ENCODE measurements at places on chromosomes 4 and X. TPM values are rescaled to one million over a fixed set of nuclear protein-coding genes. Genes with fewer than 3 reads are reported as not detected.

The MAGED2 gene
- total RNA-seq: 132 TPM

The ENPEP gene
- 4.3 TPM for total RNA-seq

The HSD17B13 gene
- 0.80 TPM for total RNA-seq

The PDZD11 gene
- 31.6 TPM for total RNA-seq

The CCDC110 gene
- 3.6 TPM for total RNA-seq

The SLITRK4 gene
- 0.50 TPM for total RNA-seq

The GLRA2 gene
- total RNA-seq: not detected

The USP51 gene
- total RNA-seq: 2.5 TPM

The YIPF7 gene
- total RNA-seq: not detected

The SPINK2 gene
- not detected for total RNA-seq

DNA sequence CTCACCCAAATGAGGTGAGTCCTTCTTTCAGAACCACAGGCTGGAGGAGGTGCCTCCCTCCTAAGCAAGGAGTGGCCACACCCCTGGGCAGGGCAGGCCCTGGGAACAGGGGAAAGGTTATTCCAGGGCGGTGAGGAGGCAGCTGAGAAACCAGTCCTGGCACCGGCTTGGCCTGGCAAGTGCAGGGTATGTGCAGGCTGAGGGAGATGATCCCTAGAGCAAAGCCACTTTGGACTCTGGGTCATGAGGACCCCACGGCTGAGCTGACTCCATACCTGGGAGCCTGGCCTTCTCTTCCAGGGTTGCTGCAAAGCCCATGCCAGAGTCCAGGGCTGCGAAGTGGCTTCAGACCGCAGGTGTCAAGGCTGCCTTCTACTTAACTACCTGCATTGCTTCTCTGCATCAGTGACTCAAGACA lies 49.5 kb upstream of the HELT start:
- DNase-seq: no peak

DNA sequence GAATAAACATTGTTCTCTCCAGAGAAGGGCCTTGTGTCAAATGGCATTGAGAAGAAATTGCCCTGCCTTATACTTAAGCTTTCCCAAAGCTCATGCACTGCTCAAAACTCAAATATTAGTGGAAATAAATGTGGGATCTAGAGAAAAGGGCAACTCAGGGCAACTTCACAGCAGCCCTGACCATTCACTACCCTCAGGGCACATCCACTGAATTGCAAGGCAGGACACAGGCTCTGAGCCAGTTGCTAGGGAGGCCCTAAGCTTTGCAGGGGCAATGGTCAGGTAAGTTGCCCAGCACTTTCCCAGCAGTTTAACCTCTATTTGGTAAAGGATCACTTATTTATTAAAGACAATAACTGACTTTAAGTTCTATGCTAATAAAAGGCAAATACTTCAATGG lies 255.3 kb upstream of the TEX13A start:
- DNase-seq: no peak

DNA sequence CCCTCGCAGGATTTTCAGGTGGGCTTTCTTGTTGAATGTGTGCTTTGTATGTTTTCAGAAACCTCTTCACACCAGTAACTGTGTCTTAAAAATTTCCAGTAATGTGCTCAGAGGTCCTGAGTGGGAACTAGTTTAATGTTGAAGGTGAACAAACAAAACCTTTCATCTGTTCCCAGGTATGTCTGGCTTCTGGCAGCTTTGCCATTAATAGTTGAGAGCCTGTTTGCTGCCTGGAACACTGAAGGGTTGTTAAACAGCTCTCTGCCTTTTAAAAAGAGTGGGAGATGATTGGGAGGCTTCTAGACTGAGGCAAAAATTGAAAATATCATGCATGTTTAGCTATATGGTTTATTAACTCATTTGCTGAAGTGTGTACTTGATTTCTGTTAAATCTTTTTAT lies 161.2 kb upstream of the AGTR2 start:
- no peak for DNase-seq

DNA sequence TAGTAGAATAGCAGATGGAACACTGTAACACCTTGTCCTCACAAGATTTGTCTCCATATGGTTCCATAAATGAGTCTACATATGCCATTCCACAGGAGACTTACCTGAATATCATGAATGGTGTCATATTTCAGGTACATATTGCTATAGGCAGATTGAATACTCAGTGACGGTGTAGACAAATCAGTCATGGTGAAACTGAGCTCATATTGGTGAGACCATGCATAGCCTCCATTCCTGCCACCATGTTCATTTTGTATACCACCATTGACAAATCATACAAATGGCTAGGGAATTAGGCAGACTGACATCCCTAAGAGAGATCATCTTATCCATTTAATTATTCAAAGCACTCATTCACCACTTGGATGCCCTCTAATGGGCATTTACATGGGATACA lies 38.0 kb upstream of the SPP1 start:
- DNase-seq: no peak

GRCh38 chr4:95426455-95426854 lies 122.3 kb downstream of the UNC5C start:
- DNase-seq: no peak

DNA sequence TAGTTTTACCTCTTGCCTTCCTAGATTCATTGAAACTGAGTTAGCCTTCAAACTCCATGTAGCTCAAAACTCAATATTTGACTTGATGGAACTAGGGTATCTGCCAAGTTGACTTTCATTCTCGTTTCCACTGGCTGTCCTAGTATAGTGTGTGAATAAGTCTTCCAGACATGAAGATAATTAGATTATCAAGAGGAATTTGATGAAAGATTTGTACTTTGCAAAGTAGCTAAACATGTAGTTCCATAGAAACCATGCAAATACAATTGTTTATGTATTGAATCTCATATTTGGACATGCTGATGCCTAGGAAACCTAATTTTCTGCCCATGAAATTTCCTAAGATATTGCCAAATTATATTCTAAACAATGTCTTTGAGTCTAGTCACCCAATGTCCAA lies 297.5 kb downstream of the ARHGAP24 start:
- DNase-seq: no peak

GRCh38 chr4:122875949-122876348 lies 46.4 kb downstream of the NUDT6 start:
- DNase-seq: no peak

DNA sequence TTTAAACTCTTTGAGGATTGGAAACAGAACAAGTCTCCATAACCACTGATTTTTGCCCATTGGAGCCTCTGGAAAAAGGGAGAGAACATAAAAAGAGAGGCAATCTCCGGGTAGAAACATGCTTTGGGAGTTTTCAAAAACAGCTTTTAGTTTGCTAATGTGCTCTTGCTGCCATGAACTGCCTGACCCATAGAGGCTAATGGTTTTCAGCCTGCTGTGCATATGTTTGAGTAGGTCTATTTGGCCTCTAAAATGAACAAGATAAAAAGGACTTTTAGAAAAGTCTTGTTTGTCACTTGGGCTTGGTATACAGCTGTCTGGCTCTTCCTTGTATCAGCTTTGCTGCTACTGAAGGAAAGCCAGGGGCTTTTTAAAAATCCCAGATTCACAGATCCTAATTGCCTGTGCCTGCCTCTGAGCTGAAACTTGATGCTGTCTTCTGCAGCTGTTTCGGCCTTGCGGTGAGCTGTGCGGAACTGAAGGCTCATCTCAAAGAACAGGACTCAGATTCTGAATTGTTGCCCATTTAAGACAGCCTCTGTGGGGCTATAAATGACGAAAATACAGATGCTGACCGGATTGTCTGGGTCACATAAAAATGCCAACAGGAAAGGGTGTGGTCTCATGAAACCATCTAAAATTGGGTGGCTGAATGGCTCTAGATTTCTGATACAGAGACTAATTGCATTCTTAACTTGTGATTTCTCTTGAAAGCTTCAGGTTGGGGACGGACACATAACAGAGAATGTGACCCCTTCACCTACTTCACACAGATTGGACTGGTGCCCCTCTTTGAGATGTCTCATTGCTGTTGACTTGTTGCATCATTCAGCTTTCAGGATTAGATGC lies 18.4 kb upstream of the ZNF41 start:
- DNase-seq: no peak

DNA sequence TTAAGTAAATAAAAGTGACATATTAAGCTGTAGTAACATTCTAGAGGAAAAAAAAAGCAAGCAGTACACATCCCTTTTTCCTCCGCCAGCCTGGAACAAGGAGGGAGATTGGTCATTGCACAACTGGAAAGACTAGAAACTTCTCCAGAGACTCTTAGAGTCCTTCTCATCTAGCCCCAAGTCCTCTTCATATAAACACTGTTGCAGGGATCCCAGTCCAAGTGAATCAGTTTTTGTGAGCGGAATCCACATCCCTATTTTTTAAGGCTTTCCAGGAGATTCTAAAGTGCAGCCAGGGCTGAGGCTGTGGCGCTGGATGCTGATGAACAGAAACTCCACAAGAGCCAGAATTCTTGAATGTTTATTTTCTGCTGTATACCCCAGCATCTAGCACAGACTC lies 23.8 kb downstream of the REELD1 start:
- no peak for DNase-seq

DNA sequence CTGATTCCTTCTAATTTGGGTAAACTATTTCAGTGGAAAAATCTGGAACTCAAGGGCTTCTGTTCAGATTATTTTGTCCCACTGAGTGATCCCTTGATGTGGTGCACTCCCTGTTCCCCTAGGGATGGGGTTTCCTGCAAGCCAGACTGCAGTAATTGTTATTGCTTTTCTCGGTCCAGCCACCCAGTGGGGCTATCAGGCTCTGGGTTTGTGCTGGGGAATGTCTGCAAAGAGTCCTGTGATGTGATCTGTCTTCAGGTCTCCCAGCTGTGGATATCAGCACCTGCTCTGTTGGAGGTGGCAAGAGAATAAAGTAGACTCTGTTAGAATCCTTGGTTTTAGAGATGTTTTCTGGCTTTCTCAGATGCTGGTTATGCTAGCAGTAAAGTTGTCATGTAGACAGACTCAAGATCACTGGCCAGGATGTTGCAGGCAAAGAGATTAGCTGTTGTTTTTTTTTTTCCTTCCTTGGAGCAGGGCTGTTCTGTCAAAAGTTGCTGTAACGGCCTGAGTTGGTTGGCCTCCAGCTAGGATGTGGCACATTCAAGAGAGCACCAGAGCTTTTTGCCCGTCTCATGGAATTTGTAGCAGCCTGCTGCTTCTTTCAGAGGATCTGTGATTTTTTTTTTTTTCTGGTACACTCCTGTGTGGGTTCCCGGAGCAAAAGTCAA lies 1314.0 kb downstream of the PCDH19 start:
- no peak for DNase-seq
